Chondrocyte (in vitro differentiated cells): ENCODE measurements at places on chromosomes 2 and 18.

- no peak for DNase-seq
Measured at GRCh38 chr2:189618197-189618596, 37.6 kb upstream of the SLC40A1 start.

DNA sequence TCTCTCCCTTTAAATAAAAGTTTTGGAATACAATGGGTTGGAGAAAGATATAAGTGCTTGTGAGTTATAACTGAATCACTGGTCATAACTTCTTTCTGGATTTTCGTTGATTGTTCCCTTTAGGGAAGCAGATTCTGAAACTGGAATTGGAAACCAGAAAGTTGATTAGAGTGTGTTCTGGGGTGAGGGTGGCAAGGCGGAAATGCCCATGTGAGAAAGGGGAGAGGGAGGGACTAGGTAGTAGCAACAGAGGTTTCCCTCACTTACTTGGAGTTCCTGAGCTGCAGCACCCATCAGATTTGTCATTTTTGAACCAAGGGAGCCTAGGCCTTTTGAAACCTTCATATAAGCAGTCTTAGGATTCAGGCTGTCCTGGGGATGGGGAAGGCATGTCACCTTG, 453.4 kb downstream of the KCNJ3 start:
- no peak for DNase-seq

DNA sequence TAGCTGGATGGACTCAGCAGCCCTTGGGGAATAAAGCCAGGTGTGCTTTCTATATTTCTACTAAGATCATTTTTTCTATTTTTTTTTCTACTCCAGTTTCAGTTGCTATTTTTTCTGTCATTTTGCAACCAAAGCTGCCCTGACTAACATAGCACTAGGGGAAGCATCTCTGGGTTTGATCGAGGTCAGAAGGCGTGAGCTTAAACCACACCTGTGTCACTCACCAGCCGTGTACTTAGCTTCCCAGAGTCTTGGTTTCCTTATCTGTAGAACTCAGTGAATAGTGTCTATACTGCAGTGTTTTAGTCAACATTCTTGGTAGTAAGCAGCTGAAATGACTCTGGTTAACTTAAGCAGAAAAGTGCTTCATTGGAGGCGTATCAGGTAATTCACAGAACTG, 489.6 kb upstream of the SPRED2 start:
- DNase-seq, result no peak

DNA sequence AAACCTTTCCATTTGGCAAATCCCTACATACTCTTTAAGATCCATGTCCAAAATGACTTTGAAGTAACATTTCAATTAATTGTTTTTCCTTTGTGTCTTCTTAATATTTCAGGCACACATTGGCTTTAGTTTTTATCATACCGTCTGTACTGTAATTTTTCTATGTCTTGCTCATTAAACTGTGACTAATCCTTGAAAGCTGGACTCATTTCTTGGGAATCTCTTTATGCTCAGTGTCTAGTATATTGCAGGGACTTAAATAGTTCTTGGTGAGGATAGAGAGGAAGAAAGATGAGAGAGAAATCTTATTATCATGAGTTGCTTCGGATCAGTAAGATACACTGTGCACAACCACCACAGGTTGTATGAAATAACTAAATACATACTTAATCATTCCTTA, 448.3 kb upstream of the ST6GAL2 start:
- no peak for DNase-seq

- no peak for DNase-seq
Measured at GRCh38 chr2:142786918-142787702, 90.4 kb upstream of the KYNU start.
